ENCODE measurements at places on chromosomes 6 and 20.

- no peak for DNase-seq
Measured at GRCh38 chr6:158715330-158716311, 65.8 kb downstream of the SYTL3 start.

GRCh38 chr6:161486361-161487216 lies 212.7 kb upstream of the AGPAT4 start:
- no peak for DNase-seq

DNA sequence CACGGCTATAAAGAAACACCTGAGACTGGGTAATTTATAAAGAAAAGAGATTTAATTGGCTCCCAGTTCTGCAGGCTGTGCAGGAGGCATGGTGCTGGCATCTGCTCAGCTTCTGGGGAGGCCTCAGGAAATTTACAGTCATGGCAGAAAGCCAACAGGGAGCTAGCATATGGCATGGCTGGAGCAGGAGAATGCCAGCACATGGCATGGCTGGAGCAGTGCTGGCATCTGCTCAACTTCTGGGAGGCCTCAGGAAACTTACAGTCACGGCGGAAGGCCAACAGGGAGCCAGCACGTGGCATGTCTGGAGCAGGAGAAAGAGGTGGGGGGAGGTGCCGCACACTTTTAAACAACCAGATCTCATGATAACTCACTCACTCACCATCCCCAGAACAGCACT lies 32.5 kb upstream of the DACT2 start:
- DNase-seq: no peak

DNA sequence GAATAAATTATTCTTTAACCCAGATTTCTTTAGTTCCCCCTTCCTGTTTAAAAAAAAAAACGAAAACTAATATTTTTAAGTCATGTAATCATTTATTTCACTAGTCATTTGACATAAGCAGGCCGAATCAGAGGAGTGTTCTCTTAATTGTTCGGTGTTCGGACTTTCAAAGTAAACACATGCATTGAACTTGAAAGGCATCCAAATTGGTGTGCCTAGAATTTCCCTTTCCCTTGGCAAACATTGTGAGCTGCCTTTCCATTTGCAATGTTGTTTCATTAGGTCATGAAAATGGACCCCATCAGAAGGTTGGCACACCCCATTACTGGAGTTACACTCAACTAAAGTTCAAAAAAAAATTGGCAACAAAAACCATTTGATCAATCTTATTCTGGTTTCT lies 283.0 kb upstream of the MARCKS start:
- no peak for DNase-seq

DNA sequence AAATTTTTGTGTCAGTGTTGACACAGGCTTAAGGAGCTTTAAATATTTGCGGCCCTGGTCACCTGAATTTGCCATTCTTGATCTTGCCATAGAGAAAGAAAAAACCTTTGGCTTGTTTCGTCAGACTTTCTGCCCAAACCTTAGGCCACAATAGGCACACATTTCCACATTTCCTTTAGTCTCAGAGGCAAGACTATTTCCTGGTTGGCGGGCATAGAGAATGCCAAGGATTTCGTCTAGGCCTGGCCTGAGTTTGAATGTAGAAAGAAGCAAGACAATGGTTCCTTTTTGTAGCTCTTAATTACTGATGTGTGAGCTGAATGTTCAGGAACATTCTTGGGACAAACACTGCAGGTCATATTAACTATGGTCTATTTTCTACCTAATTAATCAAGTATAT lies 108.1 kb downstream of the TRMT11 start:
- no peak for DNase-seq

GRCh38 chr6:53439556-53439955 lies 90.8 kb upstream of the ELOVL5 start:
- DNase-seq: no peak

GRCh38 chr20:57470666-57471495 lies 54.1 kb downstream of the CTCFL start:
- DNase-seq: no peak

GRCh38 chr20:2524709-2525506 lies 11.5 kb upstream of the TMC2 start:
- no peak for DNase-seq

DNA sequence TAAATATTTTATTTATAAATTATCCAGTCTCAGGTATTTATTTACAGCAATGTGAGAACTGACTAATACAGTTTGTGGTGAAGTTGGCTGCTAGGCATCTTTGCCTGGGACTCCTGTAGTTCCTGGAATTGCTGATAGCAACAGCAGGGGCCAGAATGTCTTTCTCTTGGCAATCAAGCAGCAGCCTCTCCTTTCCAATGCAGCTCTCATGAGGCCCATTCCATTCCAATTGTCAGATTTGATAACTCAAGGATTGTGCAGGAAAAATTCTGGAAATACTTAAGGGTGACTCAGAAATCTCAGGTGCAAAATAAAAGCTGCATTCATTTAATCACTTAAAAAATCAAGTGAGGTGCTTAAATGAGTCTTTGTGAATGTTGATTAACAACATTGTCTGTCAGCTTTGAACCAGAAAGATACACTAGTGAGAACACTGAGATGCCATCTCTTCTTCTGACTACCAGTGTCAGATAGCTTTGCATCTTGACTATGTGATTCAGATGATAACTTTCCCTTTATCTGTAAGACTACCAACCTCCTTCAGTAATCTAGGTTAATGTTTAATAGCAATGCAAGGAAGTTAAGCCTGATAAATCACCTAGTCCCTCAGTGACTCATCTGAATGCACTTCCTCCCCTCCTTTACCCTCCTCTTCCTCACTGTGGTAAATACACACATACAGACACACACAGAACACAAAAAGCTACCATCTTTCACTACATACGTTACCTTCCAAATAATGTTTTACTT lies 32.1 kb upstream of the COL21A1 start:
- DNase-seq: no peak

DNA sequence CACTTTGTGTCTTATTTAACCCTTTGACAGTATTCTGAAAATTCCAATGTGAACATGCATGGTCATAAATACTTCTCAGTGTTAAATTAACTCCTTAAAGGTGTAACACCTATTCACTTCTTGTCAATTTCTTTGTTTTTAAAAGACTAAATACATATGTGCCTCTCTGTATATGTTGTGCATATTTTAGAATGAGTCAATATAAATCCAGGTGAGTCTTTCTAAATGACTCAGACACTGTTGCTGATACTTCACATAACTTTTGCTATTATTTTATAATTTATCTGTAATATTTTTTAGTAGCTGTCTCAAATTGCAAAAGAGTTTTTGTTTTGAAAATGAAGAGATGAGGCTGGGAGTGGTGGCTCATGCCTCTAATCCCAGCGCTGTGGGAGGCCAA lies 36.0 kb downstream of the TIAM2 start:
- no peak for DNase-seq

- peak; percentile 27 for DNase-seq
Measured at GRCh38 chr6:35583893-35584688, 71.4 kb upstream of the TULP1 start.

DNA sequence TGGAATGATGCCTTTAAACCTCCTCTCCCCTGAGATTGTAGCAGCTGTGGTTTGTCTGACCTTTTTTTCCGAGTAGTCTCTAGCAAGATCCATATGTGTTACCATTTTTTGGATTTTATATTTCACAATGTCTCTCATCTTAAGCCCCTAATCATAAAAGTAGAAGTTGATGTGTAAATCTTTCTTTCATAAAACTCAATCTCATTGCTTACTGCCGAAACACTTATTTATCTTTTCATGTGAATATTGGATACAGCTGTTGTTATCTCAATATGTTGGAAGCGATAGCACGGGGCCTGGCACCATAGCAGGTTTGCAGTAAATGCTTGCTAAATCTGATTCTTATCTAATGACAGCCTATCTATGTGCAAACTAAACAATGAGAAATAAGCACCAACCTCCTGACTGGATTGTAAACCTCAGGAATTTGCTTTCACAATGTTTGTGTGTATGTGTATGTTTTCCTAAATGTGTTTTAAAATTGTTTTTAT lies 14.2 kb downstream of the SMPDL3A start:
- no peak for DNase-seq

DNA sequence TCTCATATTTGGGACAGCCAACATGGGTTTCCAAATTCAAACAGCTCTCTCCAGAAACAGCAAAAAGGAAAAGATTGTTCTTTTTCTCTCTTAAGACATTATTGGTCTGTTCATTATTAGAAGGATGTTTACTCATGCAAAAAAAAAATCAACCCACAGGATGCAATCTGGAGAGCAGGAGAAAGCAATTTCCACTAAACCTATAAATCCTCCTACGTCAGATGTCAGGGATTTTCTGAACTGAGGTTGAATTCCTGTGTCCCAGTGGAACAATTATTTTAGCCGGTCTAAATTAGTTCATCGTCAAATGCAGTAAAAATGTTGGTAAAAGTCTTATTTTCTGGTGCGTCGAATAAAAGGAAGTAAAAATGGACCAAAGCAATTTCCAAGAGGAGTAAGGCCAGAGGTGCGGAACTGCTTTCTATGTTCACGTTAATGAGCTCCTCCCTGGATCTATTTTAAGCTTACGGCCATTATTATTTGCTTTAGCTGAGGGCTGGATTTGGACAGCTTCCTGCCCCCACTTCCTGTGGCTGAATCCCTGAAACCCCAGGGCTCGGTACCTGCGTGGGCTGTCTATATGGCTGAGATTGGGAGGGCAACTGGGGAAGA lies at the start of gene GABRR1:
TSS of gene GABRR1 (minus strand) at position 60 of the 612 bp plus-strand sequence. CDS start at position 24, 36 bp downstream.
- no peak for DNase-seq

DNA sequence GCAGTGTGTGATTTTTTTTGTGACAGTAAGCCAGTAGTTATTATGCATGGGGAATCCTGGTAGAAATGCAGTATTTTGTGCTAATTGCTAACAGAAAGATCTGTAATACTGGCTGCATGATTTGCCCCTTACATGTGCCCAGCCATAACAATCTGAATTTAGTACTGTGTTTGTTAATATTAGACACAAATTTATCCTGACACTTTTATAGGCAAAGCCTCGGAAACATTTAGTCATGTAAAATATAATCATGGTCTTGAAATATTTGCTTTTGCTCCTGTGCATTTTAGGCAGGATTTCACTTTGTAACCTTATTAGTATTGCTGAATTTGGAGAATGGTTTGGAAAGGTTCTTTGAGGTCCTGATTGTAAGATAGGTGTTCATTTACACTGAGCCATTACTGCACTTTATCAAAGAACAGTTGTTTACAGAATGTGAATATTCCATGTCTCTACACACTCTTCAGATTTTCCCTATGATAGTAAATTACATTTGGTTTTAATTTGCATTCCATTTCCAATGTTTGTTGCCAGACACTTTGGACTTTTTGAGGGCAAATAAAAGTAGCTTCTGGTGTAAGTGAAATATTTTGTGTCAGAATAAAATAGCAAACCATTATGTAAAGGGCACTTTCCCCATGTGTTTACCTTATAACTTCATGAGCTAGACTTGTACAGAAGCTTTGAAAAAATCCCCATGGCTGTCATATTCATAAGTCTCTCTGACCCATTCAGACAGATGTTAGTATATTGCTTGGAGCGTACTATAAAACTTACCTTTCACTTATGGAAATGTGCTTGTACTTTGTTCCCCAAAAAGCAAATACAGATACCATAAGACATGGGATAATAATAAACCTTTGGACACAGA lies 349.9 kb downstream of the ARHGAP18 start:
- DNase-seq: no peak

GRCh38 chr6:13694562-13694961 lies 17.1 kb downstream of the RANBP9 start:
- no peak for DNase-seq

GRCh38 chr20:38386004-38386403 lies 39.7 kb downstream of the LBP start:
- no peak for DNase-seq

DNA sequence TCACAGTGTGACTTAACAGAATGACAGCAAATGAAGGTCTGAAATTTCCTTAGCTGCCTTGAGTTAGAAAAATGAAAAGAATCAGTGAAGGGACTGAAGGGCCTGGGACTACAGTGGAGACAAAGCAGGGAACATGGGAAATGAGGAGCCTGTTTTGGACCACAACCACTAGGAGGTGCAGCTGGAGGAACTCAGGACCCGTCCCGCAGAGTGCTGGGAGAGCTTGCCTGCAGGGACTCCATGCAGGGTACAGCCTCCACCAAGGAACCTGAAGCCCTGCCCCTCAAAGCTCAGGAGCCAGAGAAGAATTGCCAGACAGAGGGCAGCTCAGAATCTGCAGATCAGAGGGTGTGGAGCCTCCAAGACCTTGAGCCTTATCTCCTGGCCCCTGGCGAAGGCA lies 50.7 kb downstream of the LRFN2 start:
- DNase-seq: no peak

DNA sequence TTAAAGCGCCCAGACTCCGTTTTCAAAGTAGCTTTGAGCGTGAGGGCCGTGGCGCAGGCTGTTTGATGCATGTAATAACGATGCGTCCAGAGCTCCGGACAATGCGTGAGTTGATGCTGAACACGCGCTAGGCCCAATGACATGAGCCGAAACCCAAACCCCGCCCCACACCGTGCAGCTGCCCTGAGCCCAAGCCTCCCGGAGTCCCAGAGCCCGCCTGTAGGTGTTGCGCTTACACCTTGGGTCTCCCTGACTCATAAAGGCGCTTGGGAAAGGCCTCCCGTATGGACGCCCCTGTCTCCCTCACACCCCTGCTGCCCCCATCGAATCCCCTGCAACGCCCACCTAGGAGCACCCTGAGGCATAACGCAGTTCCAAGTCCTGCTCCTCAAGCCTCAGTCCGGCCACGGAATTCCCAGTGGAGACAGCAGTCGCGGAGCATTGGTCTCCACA lies 87.6 kb downstream of the ERMARD start:
- DNase-seq: no peak

DNA sequence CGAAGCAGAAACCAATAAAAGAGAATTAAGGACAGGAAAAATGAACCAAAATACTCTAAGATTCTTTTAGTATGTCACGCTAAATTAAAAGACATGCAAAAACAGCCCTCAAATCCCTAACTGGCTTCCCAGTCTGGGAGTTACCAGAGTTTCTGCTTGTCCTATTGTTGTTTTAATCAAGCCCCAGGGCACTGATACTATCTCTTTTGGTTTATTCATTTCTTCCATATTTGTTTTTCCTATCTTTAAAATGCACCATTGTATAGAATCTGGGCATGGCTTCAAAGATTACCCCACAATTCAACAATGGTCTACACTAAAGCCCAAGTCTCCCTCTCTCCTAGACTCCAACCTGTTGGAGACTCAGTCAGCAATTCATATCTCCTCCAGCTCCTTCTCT lies 169.1 kb downstream of the MYLK4 start:
- DNase-seq: no peak

DNA sequence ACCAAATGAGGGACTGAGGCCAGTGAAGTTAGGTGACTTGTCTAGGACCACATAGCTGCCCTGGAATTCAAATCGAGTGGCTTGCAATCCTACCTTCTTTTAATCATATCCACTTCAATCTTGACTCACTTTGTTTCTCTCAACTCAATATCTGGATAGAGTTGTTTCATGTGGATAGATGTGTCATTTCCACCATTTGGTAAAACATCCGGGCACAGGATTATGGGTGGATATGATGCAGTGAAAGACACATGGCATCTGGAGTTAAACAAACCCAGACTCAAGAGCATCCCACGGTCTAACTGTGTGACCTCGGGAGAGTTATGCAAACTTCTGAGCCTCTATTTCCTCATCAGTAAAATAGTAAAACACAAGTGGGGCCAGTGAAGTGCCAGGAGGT lies 103.6 kb upstream of the CNKSR3 start:
- no peak for DNase-seq

- DNase-seq: no peak
Measured at GRCh38 chr20:40673442-40673841, 15.6 kb downstream of the MAFB start.

GRCh38 chr6:18473755-18474154 lies 86.6 kb downstream of the RNF144B start:
- DNase-seq: no peak

GRCh38 chr6:134074151-134075055 lies 22.0 kb upstream of the SLC2A12 start:
- peak; percentile 82 for DNase-seq
